ENCODE measurements at places on chromosomes 3 and 15.

DNA sequence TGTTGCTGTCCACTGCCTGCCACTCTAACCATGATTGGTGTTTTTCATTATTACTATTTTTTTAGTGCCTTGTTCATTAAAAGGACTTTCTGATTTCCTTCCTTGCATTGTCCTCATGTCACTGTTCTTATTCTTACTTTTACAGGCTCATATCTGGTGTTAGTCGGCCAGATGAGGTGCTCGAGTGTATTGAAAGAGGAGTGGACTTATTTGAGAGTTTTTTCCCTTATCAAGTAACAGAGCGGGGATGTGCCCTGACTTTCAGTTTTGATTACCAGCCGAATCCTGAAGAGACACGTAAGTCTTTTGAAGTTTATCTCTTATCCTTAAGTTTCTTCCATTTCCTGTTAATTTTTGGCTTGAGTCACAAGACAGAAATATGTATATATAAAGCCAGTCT is 23.2 kb downstream of the QTRT2 start:
- no peak for DNase-seq

DNA sequence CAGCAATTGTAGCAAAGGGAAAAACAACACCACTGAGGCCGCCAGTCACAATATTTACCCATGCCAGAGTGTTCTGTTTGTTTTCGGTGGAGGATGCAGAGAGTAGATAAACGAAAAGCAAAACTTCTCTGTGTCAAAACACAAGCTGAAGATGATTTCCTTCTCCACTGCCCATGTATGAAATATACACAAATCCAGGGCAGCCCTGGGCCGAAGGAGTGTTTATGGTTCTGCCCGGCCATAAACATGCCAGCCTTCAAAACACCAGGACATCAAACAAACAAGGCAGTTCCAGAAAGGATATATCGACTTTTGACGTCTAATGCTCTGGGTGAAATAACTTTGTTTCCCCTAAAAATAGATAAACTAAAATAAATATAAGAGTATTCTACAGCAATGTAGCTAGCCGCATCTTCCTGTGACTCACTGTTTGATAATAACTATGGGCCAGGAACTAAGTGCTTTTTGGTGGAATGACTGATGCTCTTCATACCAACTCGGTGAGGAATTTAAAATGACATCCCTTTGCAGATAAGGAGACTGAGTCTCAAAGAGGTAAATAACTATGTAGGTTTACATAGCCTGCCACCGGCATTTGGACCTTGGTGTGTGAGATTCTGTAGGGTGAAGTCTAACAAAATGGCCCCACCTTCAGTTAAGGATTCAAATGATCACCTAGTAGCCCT is 82.8 kb downstream of the MAGI1 start:
- DNase-seq, result no peak

DNA sequence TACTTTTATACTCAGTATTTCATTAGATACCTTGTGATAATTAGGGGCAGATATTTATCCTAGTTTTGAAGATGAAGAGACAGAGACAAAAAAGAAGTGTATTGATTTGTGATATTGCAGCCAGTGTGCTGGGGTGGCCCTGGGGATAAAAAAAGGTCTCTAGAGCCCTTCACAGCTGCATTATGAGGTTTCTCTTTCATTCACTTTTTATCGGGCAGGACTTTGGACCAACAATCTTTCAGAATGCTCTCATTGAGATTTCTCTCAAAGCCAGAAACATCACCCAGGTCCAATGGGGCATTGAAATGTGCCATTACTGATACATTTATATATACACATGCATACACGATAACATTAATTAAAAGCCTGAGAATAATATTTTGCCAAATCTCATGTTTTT is 20.5 kb upstream of the SELENOT start:
- DNase-seq, result no peak

GRCh38 chr3:51311055-51311454 is 74.0 kb upstream of the MANF start:
- no peak for DNase-seq

- DNase-seq, result no peak
Observed at GRCh38 chr3:25619382-25619781, 45.3 kb downstream of the TOP2B start.

- no peak for DNase-seq
Observed at GRCh38 chr3:152058856-152059255, 185.4 kb downstream of the SUCNR1 start.

DNA sequence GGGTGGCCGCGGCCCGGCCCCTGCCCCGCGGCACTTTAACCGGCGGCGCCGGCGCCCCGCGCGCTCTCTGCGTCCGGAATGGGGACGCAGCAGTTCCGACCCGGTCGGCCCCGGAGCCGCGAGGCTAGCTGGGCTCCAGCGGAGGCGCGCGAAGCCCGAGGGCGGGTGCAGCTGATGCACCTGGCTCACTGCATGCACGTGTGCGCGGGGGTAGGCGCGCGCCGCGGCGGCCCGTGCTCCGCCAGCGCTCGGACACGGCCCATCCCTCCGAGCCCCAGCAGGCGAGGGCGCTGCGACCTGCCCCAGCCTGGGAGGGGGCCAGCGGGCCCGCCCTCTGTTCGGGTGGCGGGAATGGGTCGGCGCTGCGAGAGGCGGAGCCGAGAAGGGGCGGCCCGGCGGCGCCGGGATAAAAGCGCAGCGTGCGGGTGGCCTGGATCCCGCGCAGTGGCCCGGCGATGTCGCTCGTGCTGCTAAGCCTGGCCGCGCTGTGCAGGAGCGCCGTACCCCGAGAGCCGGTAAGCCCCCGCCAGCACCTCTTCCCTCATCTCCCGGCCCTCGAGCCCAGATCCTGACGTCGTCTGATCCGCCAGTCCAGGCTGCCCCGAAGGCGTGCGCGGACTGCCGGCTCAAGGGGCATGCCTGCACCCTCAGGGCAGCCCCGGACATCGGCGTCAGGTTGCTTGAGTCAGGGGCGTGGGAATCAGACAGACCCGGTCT is at the start of the genes CHDH and IL17RB:
TSS of gene CHDH (minus strand) at position 286 of the 717 bp plus-strand sequence. CDS start 22,411 bp downstream, outside the sequence.
TSS of gene IL17RB (plus strand) at position 435 of the 717 bp plus-strand sequence. CDS start at position 456, 21 bp downstream.
- no peak for DNase-seq

DNA sequence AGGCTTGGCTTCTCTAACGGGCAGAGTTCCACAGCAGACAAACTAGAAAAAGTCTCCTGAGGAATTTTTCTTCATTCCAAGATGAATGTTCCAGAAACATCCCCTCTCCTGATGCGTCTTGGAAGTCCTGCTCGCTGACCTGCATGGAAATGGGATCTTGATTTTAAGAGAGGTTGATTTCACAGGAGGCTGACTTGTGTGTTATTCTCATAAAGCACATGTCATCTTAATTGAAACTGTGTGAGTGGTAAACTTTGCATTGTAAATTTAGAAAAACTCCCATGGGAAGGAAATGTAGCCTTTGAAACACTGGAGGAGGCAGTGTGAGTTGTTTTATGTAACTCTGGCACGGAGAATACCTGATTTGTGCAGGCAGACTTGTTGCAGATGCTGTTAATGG is 337.8 kb upstream of the NR2E3 start:
- DNase-seq, result no peak

DNA sequence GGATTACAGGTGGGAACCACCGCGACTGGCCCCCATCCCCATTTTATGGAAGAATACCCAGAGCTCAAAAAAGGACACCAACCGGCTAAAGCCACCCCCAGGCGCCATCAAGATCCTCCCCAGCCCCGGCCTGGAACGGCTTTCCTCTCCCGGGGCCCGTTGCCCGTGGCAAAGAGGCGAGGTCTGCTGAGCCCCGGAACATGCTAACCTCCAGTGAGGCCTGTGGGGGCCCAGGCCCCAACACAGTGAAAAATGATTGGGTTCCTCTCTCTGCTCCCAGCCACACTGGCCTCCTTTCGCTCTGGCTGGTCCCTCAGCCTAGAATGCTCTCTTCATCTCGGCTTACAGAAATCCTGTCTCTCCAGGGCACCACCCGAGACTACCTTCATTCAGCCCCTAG is 46.5 kb upstream of the SMAD6 start:
- DNase-seq, result no peak

DNA sequence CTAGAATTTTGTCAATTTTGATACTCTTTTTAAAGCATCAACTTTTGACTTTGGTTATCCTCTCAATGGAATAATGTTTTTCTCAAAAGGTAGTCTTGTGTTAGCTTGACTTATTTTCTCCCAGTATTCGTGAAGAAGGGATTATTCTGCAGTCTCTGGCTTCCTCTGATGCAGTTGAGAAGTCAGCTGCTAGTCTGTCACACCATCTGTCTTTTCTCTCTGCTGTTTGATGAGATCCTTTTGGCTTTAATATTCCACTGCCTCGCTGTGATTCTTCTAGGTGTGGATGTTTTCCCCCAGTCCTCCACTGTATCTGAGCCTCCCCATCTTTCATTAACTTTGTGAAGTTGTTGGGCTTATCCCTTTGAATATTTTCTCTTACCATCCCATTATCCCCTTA is 141.0 kb downstream of the WDR72 start:
- no peak for DNase-seq

- DNase-seq, result no peak
Observed at GRCh38 chr15:97962263-97962662, 1.8 kb downstream of the ARRDC4 start.

GRCh38 chr15:93167291-93167690 is 78.3 kb upstream of the RGMA start:
- no peak for DNase-seq

GRCh38 chr3:45239254-45239653 is 13.2 kb upstream of the TMEM158 start:
- DNase-seq, result no peak

DNA sequence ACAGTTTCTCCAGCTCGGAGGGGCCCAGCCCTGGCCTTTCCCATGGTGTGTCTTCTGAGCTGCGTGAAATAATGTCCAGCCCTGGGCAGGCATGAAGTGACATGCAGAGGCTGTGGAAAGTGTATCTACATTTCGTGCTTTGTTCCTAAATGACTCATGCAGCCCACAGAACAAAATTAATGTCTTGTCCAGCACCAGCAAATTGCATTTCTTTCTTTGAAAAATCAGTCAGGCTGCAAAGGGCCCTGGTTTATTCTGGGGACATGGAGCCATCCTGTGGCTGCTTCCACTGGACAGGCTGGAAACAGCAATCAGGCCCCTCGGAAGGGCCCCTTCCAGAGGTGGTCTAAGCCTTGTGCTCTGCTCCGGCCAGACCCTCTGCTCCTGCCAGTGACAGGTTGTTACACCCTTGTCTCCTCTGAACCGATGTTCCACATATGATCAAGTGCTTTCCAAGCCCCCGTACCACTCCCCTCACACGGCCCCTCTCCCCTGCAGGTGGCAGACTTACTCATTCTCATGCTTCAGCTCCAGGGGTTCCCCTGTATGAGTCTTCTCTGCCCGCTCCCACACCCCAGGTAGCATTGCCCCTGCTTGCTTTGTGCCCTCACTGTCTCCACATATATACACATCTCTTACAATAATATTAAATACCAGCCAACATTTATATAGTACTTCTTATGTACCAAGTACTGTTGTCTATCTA is 33.7 kb downstream of the CRYGS start:
- no peak for DNase-seq

DNA sequence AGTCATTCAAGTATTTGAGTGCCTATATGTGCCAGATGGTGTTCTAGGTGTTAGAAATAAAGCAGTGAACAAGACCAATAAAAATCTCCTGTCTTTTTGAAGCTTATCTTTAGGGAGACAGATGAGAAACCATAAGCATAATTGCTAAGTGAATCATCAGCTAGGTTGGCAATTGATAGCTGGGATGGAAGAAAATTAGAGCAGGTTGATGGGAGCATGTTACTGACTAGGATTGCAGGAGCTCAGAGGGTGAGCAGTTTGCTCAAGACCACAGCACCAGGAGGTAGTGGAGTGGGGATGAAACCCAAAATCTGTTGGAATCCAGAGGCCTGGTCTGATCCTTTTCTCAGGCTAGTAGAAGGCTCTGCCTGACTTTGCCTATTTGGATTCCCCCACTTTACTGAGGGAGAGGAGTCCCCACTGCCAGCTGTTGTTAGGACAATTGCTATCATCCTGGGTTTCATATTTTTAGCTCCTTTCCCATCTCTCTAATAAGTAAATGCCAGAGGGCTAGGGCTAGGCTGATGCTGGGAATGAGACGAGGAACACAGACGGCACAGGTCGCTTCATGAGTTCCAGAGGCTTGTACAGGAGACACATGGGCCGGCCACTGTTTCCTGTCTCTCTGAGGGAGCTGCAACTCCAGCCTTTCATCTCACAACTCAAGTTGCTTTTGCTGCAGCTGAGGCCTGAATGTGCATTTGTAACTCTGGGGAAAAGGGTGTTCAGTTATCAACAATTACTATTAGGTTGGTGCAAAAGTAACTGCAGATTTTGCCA is 102.9 kb downstream of the CACNA1D start:
- no peak for DNase-seq

GRCh38 chr3:100483529-100483928 is 8.9 kb upstream of the TMEM45A start:
- no peak for DNase-seq

DNA sequence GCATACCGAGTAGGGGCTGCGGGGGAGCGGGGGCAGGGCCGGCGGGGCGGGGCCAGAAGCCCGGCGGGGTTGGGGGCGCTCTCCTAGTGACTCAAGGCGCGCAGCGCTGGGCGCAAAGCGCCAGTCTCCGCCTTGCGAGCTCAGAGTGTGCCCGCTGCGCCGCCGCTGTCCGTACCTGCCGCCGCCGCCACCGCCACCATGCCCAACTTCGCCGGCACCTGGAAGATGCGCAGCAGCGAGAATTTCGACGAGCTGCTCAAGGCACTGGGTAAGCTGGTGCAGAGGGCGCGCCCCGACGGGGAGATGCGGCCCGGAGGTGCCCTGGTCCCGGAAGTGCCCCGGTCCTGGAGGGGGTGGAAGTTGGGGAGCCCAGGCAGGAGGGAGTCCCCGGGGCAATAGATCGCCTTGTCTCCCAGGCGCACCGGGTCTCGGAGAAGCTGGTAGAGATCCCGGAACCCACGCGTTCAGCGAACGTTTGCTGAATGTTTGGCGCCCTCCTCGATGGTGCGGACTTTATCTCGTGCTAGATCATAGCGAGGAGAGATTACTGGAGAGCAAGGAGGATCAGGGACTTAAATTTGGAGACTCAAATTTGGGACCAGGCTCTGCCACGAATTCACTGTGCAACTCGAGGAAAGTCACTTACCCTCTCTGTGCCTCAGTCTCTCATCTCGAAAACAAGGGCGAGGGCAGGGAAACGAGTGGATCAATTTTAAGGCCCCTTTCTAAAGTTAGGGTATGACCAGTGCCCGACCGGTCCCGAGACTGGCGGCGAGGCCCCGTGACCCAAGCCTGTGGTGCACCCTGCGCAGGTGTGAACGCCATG is at the start of gene CRABP1:
TSS of gene CRABP1 (plus strand) at position 123 of the 826 bp plus-strand sequence. CDS start at position 199, 76 bp downstream.
- no peak for DNase-seq

- DNase-seq, result no peak
Observed at GRCh38 chr3:37736624-37737023, 125.1 kb upstream of the CTDSPL start.

DNA sequence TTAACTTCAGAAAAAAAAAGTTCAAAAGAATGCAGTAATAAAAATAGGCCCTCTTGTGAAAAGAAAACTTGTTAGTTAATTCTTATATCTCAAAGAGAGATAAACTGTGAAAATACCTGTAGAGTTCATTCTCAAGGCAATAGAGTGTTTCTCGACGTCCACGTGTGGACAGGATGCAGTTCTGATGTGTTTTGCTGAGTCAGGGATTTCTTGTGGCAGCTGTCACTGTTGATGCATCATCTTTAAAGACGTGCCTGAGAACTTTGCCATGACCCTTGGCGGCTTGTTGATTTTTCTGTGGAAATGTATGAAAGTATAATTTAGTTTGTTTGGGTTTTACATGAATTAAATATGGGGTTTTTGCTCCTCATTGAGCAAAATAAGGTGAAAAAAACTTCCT is 702.2 kb downstream of the NLGN1 start:
- DNase-seq, result no peak

- DNase-seq, result no peak
Observed at GRCh38 chr15:38702178-38702912, 137.7 kb upstream of the RASGRP1 start.

GRCh38 chr3:147387291-147387884 is 19.0 kb downstream of the ZIC4 start:
- DNase-seq, result no peak
